ENCODE measurements at places on chromosomes 1 and 21.
A peak's percentile ranks its signal among the peaks of the same experiment; 100 is the strongest.

GRCh38 chr1:98177751-98178150 is 256.9 kb upstream of the DPYD start:
- DNase-seq: no peak
- no peak overlapping the region for H3K4me3 ChIP-seq
- no peaks in the 10 kb centered on the region for H3K36me3 ChIP-seq
- peaks cover 22% of the 10 kb centered on the region for H3K4me1 ChIP-seq

DNA sequence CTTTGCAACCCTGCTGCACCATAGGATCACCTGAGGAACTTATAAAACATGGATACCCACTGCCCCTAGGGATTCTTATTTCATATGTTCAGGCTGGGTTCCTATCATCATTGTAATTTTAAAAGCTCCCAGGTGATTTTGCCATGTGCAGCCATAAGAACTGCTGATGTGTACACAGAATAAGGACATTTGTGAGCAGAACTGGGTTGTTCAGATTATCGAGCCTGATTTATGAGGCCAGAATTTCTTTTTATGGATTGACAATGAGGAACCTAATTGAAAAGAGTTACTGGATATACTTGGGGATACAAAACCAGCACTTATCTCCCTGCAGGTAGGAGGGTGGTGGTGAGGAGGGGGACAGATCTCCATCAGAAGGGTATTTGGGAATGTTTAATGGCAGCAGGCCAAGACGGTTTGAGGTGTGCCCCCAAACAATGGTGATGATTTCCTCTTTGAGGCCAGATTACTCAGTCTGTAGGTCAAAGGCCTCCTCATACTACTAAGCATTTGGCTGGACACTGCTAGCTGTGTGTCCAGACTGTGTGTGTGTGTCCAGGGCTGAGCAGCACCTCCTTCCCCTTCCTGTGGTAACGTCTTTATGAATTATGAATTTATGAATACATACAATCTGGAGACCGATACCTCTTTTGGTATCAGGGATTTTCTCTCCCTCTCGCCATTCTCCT is 18.9 kb downstream of the NOS1AP start:
- peaks cover 9% of the 10 kb centered on the region for H3K4me1 ChIP-seq
- no peak for DNase-seq
- H3K36me3 ChIP-seq: no peaks in the 10 kb centered on the region
- no peak overlapping the region for H3K4me3 ChIP-seq
- H3K27ac ChIP-seq: no peak overlapping the region

GRCh38 chr1:54296666-54297065 is 96.7 kb downstream of the MRPL37 start:
- no peak overlapping the region for H3K27ac ChIP-seq
- H3K27me3 ChIP-seq: peaks cover 1% of the 10 kb centered on the region
- no peak for DNase-seq
- no peak overlapping the region for H3K4me3 ChIP-seq

DNA sequence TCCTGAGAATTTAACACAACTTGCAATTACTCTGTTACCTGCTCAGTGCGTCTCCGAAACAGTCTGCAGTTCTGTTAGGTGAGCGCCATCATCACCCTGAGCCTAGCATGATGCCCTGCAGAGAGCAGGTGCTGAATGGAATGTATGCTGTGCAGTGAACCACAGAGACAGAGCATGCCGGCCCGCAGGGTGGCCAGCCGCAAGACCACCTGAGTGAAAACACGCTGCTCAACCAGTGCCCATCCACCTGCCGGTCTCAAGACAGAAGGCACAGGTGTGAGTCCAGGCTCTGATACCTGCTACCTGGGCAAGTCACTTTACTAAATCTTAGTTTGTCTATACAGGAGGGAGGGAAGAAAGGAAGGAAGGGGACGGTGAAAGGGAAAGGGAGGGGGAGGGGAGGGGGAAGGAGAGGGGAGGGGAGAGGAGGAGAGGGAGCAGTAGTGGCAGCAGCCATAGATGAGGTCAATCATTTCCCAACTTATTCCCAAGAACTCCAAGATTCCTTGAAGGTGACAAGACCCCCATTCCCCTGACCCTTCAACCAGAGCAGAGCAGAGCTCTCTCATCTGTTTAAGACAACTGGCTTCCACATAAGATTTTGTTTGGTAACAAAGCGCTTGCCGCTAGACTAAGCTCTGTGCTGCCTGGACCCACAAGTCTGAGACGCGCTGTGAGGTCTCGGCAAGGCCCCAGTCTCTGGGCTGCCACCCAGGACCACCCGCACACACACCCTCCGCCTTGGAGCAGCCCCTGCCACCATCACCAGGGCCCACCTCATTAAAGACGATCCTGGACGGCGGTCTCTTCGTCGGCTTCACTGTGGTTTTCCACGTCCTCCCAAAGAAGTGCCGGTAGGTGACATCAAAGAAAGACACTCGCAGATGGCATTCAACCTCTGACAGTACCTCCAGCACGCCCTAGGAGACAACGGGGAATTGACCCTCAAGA is 14.5 kb downstream of the NPHP4 start:
- peaks cover 7% of the 10 kb centered on the region for H3K36me3 ChIP-seq
- H3K4me3 ChIP-seq: no peak overlapping the region
- no peak for DNase-seq
- H3K27ac ChIP-seq: no peak overlapping the region
- peaks cover 7% of the 10 kb centered on the region for H3K27me3 ChIP-seq

GRCh38 chr1:201591981-201592380 is 53.1 kb downstream of the NAV1 start:
- H3K27ac ChIP-seq: peak overlapping the region; percentile 72
- peaks cover 55% of the 10 kb centered on the region for H3K4me1 ChIP-seq
- DNase-seq: no peak
- H3K27me3 ChIP-seq: peaks cover 3% of the 10 kb centered on the region
- H3K36me3 ChIP-seq: peaks cover 31% of the 10 kb centered on the region

DNA sequence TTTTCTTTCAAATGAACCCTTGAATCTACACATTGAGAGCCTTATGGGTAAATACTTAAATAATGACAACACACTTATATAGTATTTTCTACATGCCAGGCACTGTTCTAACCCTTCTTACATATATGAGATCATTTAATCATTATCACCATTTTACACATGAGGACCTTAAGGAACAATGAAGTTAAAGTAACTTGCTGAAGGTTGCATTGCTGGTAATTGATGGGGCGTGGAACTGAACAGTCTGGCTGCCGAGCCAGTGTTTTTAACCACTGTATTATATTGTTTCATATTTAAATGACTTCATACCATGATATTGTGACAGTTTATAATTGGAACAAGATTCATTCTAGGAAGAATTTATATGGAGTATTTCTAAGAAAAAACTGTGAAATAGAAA is 111.9 kb upstream of the TENT5C start:
- H3K27me3 ChIP-seq: no peaks in the 10 kb centered on the region
- no peak overlapping the region for H3K27ac ChIP-seq
- no peak for DNase-seq
- no peak overlapping the region for H3K4me3 ChIP-seq
- peaks cover 6% of the 10 kb centered on the region for H3K4me1 ChIP-seq

GRCh38 chr1:178581351-178582303 is 68.7 kb downstream of the TEX35 start:
- peaks cover 2% of the 10 kb centered on the region for H3K27me3 ChIP-seq
- no peak for DNase-seq
- no peaks in the 10 kb centered on the region for H3K4me1 ChIP-seq
- no peak overlapping the region for H3K27ac ChIP-seq
- H3K4me3 ChIP-seq: no peak overlapping the region

- peaks cover 1% of the 10 kb centered on the region for H3K27me3 ChIP-seq
- H3K4me3 ChIP-seq: no peak overlapping the region
- peaks cover 14% of the 10 kb centered on the region for H3K4me1 ChIP-seq
These were observed 18.5 kb downstream of the CLCA1 start for GRCh38 chr1:86487131-86487810.

DNA sequence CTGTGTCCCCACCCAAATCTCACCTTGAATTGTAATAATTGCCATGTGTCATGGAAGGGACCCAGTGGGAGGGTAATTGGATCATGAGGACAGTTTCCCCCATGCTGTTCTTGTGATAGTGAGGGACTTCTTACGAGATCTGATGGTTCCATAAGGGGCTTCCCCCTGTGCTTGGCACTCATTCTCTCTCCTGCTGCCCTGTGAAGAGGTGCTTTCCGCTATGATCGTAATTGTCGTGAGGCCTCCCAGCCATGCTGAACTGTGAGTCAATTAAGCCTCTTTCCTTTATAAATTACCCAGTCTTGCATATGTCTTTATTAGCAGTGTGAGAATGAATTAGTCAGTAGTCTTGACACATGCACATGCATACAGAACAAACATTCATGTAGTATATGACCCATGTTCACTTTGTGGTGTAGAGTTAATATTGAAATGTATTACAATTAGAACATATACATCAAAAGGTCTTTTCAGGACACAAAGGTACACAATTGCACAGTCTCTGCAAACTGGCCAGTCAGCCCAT is 16.9 kb upstream of the IFI16 start:
- H3K27me3 ChIP-seq: peaks cover 4% of the 10 kb centered on the region
- no peaks in the 10 kb centered on the region for H3K4me1 ChIP-seq
- H3K36me3 ChIP-seq: no peaks in the 10 kb centered on the region

- no peak for DNase-seq
- H3K27me3 ChIP-seq: no peaks in the 10 kb centered on the region
- peaks cover 6% of the 10 kb centered on the region for H3K36me3 ChIP-seq
- H3K4me3 ChIP-seq: no peak overlapping the region
- no peaks in the 10 kb centered on the region for H3K4me1 ChIP-seq
These were observed 339.4 kb downstream of the BRINP3 start for GRCh38 chr1:190138266-190138665.
